Stimulated activated CD4-positive, alpha-beta T cell treated with anti-CD3 and anti-CD28 coated beads, Interleukin-15, amount 100 ng/mL, for 24 hours (primary cell): ENCODE measurements at places on chromosomes 4 and X.
A peak's percentile ranks its signal among the peaks of the same experiment; 100 is the strongest.

DNA sequence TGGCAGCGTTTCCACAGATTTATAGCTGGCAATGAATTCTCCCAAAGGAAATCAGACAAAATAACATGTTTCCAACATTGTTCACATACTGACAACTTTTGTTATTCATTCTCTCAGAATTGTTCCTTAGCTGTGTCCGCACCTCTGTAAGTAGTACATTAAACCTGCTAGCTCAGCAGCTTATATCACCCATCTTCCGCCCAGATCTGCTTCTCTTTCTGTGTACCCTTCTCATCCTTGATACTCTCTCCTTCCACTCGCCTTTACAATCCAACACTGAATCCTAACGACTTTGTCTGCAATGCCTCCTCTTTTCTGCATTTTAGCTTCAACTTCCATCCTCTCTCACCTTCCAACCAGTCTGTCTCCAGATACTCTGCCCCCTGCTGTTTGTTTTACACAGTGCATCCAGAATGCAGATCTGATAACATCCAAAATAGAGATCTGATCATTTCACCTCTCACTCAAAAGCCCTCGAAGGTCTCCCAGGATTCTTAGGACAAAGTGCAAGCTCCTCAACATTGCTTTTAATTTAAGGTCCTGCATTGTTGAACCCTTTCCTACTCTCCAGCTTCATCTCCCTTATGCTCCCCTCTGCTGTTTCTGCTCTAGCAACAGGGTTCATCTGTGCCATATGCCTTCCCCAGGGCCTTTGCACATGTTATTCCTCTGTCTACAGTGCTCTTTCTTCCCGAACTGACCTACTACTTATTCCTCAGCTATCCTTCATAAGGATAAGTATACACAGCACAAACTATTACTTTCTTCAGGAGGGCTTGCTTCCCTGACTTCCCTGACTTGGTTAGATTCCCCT is 67.3 kb upstream of the VBP1 start:
- DNase-seq = peak; percentile 53

DNA sequence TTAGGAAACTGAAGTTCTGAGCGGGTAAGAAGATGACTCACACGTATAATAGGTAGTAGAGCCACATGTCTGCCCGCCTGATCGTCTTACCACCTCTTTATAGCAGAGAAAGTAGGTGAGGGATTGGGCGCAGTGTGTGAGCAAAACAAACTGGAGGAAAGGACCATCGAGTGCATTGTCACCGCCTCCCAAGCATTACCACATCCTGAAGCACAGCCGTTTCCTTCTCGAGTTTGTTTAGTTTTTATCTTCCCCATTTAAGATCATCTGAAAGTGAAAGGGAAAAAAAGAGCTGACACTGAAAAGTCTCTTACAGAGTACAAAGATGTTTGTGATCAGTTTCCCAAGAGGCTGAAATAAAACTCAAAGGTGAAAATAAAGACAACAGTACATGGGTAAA is 14.8 kb downstream of the PDK3 start:
- DNase-seq = peak; percentile 73

- no peak for DNase-seq
Observed at GRCh38 chr4:147195386-147195785, 249.7 kb upstream of the TTC29 start.

DNA sequence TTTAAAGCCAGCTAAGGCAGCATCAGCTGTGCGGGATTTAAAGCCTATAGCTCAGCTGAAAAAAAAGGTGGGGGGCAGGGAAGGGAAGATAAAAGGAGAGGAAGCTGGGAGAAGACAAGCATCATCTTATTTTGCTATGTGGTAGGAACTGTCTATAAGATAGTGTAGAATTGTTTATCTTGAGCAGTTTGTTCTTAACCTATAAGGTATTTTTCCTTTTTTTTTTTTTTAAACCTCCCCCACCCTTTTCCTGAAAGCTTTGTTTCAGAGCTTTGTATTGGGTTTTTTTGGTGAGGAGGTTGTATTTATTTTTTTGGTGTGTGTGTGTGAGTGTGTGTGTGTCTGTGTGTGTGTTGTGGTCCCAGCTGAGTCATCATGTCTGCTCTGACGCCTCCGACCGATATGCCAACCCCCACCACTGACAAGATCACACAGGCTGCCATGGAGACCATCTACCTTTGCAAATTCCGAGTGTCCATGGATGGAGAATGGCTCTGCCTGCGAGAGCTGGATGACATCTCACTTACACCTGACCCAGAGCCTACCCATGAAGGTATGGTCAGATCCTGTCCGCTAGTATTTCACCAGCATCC is 531 bp downstream of the RUFY3 start:
- DNase-seq = peak; percentile 48

DNA sequence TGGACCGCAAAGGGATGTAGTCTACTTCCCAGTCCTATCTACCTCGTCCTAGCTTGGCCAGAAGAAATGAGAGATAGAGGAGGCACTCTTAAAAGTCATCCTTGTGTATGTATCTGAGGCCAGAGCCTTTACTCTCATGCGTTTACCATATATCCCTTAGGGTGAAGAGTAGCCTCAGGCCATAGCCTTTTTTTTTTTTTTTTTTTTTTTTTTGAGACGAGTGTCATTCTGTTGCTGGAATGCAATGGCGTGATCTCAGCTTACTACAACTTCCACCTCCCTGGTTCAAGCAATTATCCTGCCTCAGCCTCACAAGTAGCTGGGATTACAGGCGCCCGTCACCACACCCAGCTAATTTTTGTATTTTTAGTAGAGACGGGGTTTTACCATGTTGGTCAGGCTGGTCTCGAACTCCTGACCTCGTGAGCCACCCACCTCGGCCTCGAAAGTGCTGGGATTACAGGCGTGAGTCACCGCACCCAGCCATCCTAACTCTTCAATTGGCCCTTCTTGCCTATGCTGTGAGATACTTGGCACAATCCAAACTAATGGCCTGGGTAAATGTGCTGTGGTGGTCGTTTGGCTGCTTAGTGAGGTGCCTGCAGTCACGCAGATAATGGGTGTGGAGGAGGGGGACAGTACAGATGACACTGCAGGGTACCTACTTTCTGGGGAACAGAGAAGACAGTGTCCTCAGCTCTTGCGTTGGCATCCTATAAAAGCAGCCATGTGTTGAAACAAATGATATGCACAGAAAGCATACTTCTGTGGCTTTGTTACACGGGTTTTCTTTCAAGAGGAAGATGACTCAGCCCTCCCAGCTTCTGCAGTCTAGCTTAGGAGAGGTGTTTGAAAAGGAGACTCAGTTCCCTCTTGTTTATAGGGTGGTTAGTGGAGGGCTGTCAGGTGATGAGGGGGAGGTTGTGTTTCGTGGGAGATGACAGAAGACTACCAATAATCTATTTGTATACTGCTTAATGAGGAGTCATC is 10.4 kb upstream of the DGAT2L6 start:
- DNase-seq = no peak

GRCh38 chrX:39518476-39519029 is 579.2 kb downstream of the BCOR start:
- DNase-seq = no peak

GRCh38 chr4:147731580-147732517 is at the start of gene ARHGAP10:
Gene ARHGAP10 (plus strand): TSS chr4:147732088. CDS start chr4:147732302, 214 bp downstream.
- DNase-seq = peak; percentile 80

GRCh38 chr4:41154814-41155177 is 59.5 kb downstream of the APBB2 start:
- DNase-seq = no peak

- DNase-seq = no peak
Observed at GRCh38 chr4:11194431-11194830, 234.3 kb downstream of the HS3ST1 start.

- DNase-seq = no peak
Observed at GRCh38 chrX:105116486-105116885, 104.0 kb downstream of the TEX13A start.

DNA sequence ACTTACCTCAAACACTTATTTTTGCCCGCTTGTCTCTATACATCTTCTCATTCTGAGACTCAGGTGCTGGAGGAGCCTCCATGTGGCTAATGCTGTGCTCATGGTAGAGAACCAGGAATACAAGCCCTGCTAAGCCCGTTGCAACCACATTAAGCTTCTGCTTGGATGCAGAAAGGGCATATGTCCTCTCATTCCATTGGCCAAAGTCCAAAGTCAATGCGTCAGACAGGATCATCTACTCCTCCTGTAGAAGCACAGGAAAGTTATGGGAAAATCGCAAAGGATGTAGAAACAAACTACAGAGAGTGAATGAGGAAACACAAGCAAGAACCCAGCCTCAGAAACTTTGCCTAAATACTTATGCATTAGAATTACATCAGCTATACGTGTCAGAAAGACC is 124.5 kb upstream of the AGA start:
- no peak for DNase-seq

DNA sequence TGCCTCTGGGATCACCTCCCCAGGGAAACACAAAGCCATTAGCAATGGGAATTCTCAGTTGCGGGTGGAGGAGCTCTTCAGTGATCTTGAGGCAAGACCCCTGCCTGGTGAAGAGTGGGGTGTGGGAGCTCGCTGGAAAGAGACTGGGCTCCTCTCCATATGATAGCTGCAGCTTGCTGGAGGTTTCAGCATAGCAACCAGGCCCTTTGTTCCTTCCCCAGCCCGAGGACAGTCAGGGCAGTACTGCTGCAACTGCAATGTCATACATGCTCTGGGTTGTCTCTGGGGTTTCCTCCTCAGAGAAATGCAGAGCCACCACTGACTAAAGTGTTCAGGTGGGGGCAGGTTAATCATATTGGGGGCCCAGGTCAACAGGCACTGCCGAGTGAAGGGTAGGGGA is 81.3 kb downstream of the ARHGAP24 start:
- no peak for DNase-seq

DNA sequence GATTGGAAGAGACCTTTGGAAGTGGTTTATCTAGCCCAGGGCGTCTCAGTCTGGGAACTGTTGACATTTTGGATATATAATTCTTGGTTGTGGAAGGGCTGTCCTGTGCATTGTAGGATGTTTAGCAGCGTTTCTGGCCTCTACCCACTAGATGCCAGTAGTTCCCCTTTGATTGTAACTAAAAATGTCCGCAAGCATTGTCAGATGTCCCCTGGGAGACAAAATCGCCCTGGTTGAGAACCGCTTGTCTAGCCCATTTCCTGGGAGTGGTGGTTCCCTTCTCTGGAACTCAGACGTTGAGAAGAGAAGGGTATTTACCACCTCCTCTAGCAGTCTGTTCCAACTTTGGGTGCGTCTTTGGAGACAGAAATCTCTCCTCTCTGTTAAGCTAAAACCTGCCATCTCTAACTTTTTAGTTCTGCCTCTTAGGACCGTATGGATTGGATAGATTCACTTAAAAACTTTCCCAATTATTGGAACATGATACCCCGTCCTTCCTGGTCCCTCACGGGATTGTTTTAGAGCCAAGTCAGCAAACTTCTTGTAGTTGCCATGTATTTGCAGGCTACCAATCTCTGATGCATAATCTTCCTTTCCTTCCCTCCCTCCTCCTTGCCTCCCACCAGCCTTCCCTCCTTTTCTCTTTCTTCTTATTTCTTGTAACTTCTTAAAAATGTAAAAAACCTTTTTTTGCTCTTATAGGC is 13.9 kb downstream of the TMEM165 start:
- DNase-seq = no peak

DNA sequence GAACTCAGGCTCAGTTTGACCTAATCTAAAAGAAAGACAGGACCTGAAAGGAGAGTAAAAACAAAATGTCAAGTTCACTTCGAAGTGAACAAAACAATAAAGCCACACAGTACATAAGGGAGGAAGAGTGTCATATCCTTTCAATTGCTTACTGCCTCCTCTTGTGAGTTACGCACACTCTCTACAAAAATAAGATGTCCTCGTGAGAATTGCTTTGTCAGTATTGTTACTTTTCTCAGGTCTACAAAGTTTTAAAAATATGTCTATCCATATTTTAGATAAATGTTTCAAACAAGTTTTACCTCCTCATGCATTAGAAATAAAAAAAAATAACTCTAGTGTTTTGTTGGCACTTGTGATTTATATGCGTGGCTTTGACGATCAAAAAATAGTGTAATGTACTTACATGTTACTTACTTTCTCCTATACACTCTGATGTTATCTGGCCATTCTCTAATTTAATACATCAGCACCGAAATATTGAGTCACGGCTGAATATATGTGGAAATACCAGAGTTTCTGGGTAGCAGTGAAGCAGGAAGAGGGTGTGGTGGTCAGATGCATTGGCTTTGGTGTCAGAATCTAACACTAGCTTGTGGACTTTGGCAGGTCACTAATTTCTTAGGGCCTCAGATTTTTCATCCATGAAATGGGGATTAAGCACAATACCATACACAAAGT is 8.1 kb upstream of the MRPL1 start:
- DNase-seq = peak; percentile 29

- DNase-seq = no peak
Observed at GRCh38 chr4:139242511-139243051, 37.4 kb downstream of the MGARP start.

DNA sequence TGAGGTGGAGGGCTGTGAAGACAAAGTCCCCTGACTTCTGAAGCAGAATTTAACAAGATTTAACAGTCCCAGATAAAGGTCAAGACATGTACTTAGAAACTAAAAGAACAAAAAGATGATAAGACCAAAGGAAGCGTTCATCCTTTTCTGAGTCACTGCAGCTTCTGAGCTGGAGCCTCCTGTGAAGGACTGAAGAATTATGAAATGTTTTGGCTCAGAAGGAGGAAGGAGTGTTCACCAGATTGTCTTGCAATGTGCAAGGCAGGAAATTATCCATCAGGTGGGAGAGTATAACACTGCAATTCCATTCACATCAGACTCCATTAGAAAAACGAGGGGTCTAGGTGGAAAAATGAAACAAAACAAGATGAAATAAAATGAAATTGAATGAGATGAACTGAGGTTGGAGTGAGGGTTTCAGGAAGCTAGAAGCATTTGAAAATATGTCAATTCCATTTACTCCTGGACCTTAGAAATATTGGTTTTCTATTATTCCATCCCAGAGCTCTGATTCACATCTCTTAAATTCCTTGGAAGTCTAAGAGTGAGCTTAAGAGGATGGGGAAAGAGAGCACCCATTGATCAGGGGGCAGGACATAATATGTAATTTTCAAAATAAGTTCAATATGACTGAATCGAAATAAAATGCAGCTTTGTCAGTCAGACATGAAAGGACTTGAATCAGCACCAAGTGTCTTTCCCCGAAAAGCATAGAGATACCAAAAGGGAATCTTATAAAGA is 186.1 kb upstream of the LNX1 start:
- no peak for DNase-seq

- no peak for DNase-seq
Observed at GRCh38 chr4:110904435-110905065, 281.7 kb upstream of the PITX2 start.

DNA sequence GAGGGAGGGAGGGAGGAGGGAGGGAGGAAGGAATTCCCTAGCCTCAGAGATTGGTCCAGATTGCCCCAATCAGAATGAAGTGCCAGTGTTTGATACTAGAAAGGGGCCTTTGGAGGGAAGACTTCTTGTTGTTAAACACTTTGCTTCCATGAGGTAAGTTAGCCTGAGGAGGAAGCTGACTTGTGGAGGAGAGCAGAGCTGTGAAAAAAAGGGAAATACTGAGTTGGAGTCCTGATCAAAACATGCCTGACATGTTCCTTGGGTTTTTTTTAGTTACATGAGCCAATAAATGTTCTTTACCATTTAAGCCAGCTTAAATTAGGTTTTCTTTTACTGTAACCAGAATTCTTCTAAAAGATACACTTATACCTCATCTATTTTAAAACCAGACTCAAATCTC is 57.6 kb downstream of the GSX2 start:
- no peak for DNase-seq

GRCh38 chrX:148501386-148502066 is 1.1 kb downstream of the AFF2 start:
- peak; percentile 21 for DNase-seq

- no peak for DNase-seq
Observed at GRCh38 chr4:121242188-121242750, 78.1 kb upstream of the TNIP3 start.

GRCh38 chrX:19179389-19179788 is 57.1 kb upstream of the ADGRG2 start:
- DNase-seq = no peak
